CD4-positive, CD25-positive, alpha-beta regulatory T cell (primary cell): ENCODE measurements at places on chromosomes 1 and 21. TPM values are rescaled to one million over a fixed set of nuclear protein-coding genes. Genes with fewer than 3 reads are reported as not detected.

- DNase-seq: no peak
These were observed 35.4 kb downstream of the SELL start for GRCh38 chr1:169676001-169676400.

DNA sequence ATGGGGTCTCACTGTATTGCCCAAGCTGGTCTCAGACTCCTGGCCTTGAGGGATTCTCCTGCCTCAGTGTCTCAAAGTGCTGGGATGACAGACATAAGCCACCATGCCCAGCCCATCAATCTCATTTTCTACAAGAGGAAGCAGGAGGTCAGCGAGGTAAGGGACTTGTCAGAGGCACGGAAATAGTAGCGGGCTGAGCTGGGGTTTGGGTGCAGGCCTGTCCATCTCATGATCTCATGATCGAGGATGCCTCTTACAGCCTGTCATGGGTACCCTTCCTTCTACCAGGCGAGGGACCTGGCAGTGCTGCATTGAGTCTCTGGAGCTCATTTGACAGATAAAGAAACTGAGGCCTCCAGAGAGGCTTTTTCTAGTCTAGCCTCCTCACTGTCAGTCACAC, 28.5 kb upstream of the SCCPDH start:
- DNase-seq: no peak

- no peak for DNase-seq
These were observed 126.8 kb upstream of the EDN2 start for GRCh38 chr1:41611068-41611931.

- DNase-seq: no peak
These were observed 12.1 kb downstream of the FOXD2 start for GRCh38 chr1:47449822-47450552.

- DNase-seq: no peak
These were observed 54.3 kb downstream of the LRRC8C start for GRCh38 chr1:89687254-89687653.

DNA sequence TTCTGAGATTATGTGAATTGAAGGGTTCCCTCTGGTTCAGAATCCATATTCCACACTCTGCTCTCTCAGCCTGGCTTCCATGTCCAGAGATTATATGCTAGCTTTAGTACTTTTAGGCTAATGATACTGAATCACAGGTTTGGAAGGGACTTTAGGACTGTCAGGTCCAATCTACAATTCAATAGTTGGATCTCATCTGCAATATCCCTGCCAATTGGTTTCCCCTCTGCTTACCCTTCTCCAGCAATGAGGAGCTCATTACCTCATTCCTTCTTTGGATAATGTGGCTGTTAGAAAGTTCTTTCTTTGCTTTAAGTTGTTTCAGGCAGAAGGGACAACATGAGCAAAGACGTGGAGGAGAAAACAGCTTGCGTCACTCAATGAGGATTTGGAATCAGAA, 245.3 kb downstream of the PLPP3 start:
- no peak for DNase-seq

GRCh38 chr1:197649188-197649587, 126.1 kb downstream of the DENND1B start:
- DNase-seq: no peak

The UQCRHL gene
- 0.94 TPM for polyA plus RNA-seq

The DR1 gene
- 83.5 TPM for polyA plus RNA-seq

The PLA2G4A gene
- polyA plus RNA-seq: not detected
